ENCODE measurements at places on chromosomes 1 and 21.
A peak's percentile ranks its signal among the peaks of the same experiment; 100 is the strongest.

GRCh38 chr1:47689894-47690293 lies 252.1 kb downstream of the FOXD2 start:
- DNase-seq: no peak

DNA sequence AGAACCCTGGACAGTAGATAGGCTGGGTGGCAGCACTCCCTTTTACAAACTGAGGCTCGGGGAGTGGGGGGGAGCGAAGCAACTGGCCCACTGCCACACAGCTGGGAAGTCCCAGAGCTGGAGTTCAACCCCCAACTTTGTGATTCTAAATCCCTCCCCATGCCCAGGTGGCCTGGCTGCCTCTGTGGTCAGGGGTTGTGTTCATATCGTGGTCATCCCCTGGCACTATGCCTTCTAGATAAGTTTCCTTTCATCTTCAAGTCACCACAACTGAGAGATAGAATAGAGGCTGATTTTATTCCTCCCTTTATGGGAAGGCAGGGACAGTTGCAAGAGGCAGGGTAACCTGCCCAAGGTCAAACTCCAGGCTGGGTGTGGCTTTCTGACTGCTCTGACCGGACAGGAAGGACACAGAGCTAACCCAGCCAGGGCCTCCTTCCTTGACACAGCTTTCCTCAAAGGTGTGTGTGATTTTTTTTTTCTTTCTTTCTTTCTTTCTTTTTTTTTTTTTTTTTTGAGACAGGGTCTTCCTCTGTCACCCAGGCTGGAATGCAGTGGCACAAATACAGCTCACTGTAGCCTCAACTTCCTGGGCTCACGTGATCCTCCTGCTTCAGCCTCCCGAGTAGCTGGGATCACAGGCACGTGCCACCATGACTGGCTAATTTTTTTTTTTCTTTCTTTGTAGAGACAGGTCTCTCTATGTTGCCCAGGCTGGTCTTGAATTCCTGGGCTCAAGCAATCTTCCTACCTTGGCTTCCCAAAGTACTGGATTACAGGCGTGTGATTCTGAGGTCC lies 18.4 kb upstream of the TNFRSF1B start:
- no peak for DNase-seq

DNA sequence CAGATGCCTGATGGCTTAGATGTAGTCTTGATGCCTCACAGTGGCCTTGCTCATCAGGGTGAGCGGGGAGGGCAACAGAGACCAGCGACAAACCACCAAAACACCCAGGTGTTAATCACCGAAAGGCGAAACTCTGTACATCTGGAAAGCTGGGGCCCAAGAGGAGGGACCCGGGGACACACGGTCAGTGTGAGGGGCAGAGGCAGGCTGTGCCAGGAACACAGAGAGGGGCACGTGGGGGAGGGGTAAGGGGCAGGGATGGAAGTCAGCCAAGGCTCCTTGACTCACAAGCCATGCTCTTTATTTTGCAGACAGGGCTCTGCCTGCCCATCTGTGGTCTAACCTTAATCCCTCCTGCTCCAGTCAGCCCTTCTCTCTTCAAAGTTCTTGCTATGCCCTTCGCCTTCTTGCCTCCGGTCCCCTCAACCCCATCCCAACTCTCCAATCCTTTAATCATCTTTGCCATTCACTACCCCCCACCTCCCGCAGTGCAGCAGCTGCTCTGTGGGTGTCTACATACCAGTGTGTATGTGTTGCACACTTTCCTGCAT lies 4.3 kb downstream of the MEF2D start:
- DNase-seq: no peak

- DNase-seq: peak; percentile 71
These were observed 1.9 kb downstream of the S100A11 start for GRCh38 chr1:152034654-152035538.

DNA sequence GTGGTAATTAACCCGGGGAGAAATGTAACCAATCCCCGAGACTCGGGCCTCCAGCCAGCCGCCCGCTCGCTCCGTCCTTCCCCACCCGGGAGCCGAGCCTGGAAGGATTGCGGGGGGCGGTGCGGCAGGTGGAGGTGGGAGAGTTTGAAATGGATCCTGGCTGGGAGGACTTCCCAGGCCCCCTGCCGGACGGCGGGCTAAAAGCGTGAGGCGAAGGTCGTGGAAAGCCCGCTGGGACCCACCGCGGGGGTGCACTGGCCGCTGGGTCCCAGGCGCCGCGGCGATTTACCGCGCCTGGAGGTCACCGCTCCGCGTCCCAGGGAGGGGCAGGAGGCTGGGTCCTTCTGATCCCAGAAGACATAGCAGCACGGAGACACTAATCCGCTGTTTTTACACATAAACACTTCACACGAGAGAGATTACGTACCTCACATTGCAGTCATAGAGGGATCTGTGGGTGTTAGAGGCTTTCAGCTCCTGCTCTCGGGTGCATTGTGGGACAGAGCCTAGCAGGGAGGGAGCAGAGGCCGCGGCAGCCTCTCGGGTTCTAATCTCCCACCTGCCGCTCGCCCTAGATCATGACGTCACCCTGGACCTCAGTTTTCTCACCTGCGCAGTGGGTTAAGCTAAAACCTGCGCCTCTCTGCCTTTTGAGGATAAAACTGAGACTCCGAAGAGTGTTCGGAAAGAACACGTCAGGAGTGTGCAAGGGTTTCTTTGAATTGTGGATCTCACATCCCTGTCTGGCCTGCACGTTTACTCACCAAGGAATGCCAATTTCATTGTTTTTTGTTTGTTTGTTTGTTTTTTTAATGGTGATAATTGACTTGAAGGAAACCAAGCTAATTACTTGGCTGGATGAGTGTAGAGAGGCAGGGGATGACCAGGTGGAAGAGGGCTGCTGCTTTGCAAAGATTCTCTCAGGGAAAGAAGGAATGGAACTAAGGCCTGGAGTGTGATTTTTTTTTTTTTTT lies 17.1 kb upstream of the TMEM9 start:
- DNase-seq: peak; percentile 81

GRCh38 chr1:188295157-188295556 lies 1466.4 kb downstream of the PLA2G4A start:
- DNase-seq: no peak

DNA sequence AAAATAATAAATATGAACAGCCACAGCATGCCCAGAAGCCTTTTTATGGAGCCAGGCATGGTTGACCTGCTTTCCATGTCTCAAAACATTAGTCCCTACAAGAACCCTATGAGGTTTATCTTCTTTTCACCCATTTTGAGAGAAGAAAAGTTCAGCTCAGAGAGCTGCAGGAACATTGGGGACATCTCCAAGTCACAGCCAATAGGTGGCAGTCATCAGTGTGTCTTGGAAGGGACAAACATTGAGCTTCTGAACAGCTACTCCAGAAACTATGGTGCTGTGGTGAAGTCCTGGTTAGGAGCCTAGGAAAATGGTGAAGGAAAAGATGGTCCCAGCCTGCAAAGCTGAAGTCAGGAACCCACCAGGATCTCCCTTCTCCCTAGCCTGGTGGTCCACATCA lies 73.6 kb downstream of the JMJD4 start:
- DNase-seq: no peak

GRCh38 chr1:161949548-161949947 lies 74.1 kb downstream of the OLFML2B start:
- no peak for DNase-seq

DNA sequence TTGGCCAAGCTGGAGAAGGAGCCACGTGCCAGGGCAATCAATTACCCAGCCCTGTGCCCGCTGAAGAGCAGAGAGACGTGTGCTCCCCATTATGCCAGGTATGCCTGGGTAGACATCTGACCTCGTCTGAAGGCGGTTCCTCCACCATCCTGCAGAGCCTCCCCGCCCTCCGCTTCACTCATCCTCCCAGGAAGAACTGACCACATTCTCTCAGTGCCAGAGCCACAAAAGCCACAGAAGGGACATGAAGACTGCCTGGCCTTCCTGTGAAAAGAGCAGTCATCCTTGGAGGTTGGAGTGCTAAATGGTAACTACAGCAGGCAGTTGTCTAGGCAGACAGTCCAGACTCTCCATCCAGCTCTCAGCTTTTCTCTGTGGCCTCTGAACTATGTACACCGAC lies 12.0 kb downstream of the SYT2 start:
- DNase-seq: no peak

- no peak for DNase-seq
These were observed 84.3 kb downstream of the SLC45A1 start for GRCh38 chr1:8402109-8402710.

GRCh38 chr1:208834381-208835096 lies 590.4 kb upstream of the PLXNA2 start:
- no peak for DNase-seq

- peak; percentile 47 for DNase-seq
These were observed 602 bp downstream of the SH3BGRL3 start for GRCh38 chr1:26280333-26281042.

DNA sequence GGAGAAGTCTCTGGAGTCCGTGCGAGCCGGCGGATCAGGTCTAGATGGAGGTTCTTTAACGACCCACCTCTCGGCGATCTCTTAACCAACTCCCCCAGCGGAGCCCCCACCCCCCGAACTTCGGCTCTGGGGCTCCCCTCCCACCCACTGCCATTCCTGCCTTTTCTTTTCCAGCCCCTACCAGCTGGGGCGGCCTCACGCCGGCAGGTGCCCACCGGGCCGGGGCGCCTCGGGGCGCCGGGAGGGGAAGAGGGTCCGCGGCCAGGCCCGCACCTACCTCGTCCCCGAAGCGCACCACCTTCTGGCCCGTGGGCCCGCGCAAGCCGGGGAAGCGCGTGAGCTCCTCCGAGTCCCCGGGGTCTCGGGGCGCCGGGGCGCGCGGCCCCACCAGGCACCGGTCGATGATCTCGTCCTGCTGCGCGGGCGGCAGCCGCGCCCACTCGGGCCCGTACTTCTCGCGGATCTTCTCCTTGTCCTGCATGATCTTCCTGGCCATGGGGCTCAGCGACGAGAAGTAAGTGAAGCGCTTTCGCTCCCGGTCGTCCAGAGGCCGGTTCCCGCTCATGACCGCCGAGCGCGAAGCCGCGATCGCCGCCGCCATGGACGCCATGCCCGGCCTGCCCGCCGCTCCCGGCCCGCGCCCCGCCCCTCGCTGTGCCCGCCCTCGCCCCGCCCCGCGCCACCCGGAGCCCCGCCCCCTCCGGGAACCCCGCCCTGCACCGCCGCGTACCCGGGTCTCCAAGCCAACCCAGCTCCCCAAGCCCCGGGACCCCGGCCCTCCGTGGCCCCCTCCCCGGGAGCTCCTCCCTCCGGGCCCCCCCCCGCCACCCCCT lies at the start of gene C1orf198:
Gene C1orf198 (minus strand): TSS at position 619 of the 833 bp plus-strand sequence. CDS start 9 bp downstream, at position 610.
- peak; percentile 92 for DNase-seq

DNA sequence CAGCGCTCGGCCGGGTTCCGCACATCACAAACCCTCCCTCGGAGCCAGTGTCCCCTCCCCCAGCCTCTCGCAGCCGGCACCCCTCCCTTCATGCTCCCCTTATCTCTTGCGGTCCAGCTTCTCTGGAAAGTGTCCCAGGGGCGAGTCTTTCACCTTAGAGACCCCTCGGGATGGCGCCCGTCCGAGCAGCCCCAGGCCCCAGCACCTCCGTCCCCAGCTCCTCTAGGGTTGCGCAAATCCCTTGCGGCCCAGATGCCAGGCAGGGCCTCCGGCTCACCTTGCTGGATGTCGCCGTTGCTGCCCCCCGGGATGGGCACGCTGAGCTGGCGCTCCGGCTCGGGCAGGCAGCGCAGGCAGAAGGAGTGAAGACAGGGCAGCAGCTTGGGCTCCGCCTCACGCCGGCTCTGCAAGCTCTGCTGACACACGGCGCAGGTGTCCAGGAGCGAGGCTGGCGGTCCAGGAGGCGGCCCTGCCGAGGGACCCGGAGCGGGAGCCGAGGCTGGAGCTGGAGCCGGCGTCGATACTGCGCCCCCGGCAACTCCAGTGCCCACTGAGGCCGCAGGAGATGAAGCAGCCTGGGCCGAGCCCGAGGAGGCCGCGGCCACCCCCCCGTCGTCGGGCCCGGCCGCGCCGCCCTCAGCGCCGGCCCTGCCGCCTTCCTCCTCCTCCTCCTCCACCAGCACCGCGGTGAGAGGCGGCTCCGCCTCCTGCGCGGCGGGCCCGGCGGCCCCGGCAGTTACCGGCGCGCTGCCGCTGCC lies 550 bp downstream of the TRIM33 start:
- DNase-seq: no peak

GRCh38 chr1:1371364-1371745 lies 3.7 kb downstream of the AURKAIP1 start:
- no peak for DNase-seq

- DNase-seq: no peak
These were observed 79.3 kb downstream of the SIK1 start for GRCh38 chr21:43347461-43348169.

- no peak for DNase-seq
These were observed 68.8 kb upstream of the RBM34 start for GRCh38 chr1:235229868-235230267.

GRCh38 chr1:227841096-227841495 lies 25.6 kb downstream of the PRSS38 start:
- no peak for DNase-seq

DNA sequence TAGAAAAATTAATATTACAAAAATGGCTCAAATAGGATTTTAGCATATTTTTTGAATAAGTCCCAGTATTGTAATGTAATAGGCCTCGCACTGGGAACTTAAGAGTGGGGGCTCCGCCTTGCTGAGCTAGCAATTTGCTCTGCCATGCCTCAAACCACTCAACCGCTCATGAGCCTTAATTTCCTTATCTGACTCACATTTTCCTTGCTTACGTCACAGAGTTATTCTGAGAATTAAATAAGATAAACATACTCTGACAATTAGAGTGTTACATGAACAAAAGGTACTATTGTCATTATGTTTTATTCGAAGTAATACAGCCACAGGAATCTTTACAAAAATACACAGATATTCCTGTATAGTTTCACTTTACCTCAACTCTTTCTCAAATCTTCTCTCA lies 108.1 kb downstream of the SLC44A5 start:
- no peak for DNase-seq

GRCh38 chr1:109149874-109150601 lies 36.1 kb downstream of the ELAPOR1 start:
- DNase-seq: no peak

DNA sequence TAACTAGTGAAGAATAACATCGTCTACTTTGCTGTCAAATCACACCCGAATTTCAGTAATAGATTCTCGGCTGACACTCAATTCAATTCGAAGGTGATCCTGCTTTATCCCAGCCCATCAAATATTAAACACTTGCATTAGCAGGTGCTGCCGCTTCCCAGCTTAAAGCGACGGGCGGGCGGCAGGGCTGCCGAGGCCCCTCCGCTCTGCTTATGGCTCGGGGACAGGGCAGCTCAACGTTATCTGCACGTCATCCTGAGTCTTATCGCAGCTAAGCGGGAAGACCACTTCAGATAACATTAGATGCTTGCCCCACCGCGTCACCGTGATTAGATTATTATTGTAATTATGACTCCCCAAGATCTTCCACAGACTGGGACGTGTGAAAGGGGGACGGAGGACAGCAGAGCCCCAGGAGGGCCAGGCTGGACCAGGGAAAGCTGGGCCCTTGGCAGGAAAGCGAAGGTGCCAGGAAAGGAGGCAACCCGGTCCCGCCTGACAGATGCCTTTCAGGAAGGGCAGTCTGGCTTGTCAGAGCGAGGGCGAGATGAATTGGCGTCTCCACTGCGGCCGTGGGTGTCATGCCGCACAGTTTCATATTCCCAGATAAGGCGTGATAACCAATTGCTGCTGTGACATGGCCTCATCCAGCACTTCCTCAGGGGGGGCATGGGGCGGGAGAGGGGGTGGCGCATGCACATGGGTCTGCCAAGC lies 37.0 kb downstream of the DMAP1 start:
- no peak for DNase-seq

GRCh38 chr1:58921751-58922150 lies 137.9 kb upstream of the JUN start:
- no peak for DNase-seq

Data from GM13976 (cell line).